Neural progenitor cell (in vitro differentiated cells): ENCODE measurements at places on chromosomes 4 and X.

DNA sequence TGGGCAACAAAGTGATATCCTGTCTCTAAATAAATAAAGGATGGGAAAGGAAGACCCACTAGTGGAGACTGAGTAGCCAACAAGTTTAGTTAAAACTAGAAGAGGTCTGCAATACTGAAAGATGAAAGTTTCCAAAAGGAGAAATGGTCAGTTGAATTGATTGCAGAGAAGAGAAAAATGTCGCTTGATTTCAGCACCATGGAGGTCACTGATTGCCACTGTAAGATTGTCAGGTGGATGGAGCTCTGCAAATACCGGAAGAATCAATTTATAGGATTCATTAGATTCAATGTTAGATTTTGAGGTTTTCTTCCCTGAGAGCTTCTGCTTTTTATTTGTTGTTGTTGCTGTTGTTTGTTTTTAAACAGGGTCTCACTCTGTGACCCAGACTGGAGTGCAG is 5.4 kb upstream of the FNIP2 start:
- no peak for DNase-seq

DNA sequence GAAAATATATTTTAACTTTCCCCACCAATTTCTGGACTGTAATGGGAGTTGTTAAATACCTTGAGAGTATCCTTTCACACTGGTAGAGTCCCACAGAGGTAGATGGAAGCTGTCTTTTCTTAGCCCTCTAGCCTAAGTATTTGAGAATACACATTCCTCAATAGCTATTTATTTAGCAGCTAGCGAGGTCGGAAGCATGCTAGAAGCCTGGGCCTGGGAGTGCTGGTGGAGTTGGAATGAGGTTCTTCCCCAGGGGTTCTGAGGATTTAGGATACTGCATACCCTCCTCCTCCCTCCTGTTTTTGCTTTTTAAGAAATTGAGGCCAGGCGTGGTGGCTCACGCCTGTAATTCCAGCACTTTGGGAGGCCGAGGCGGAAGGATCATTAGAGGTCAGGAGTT is 999 bp upstream of the KLHL15 start:
- peak; percentile 27 for DNase-seq

GRCh38 chrX:27840881-27841280 is 33.1 kb downstream of the MAGEB10 start:
- DNase-seq, result no peak

DNA sequence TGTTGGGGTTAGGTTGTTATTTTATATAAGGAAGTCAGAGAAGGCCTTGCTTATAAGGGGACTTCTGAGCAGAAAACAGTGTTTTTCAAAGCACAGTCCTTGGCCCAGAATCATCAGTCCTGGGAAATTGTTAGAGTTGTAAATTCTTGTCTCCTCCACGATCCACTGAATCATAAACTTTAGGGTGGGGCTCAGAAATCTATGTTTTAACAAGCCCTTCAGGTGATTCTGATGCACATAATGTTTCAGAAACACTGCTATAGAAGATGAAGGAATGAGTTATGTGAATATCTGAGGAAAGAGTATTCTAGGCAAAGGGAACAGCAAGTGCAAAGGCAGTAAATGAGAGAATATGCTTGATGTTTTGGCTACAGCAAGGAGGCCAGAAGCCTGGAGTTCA is 121.8 kb downstream of the COL4A6 start:
- no peak for DNase-seq

DNA sequence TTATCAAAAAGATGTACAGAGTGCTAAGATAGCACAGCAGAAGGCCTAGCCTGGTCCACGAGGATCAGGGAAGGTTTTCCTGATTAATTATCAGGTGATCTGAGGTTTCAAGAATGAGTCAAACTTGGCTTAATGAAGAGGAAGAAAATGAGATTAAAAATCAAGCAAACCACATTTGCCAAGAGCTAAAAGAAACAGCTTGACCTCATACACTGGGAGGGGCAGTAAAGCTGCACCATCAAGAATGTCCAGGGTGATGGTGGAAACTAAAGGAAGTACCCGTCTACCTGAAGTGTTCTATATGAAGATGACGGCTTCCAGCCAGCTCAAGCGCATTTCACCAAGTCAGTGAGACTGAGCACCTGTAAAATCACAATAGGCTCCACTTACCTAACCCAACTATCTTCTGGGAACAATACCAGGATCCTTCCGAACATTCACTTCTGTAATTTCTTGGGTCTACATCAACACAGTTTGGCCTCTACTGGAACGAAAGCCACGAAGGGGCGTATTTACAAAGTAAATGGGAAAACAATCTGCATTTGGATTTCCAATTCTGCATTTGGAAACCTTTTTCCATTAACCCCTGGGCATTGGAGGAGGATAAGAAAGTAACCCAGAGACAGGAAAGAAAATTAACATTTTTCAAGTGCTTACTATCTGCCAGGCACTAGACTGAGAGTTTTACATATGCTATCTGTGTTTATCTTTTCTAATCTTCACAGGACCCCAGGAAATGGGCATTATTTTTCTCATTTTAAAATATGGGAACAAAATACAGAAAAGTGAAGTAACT is 114.0 kb upstream of the DCLK2 start:
- DNase-seq, result no peak

DNA sequence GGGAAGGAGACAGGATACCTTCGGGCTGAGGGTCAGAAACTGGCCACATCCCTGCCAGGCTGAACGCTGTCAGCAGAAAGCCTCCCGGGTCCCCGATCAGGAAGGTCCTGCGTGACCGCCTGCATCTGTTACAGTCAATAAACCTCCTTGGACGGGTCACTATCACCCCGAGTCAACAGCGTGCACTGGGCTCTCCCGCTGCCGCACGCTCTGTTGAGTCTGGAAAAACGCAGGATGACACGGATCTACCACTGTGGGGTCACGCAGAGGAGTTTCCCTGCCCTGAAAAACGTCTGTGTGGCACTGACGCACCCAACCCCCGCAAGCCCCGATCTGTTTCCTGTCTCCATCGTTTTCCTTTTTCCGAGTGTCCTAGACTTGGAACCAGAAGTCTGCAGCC is 12.1 kb downstream of the PPP2R3B start:
- no peak for DNase-seq

GRCh38 chr4:163191999-163192398 is 25.3 kb upstream of the NAF1 start:
- DNase-seq, result no peak

GRCh38 chr4:127052742-127053141 is 580.0 kb upstream of the INTU start:
- no peak for DNase-seq
